HS-27A (cell line): ENCODE measurements at places on chromosomes 11 and 22.

DNA sequence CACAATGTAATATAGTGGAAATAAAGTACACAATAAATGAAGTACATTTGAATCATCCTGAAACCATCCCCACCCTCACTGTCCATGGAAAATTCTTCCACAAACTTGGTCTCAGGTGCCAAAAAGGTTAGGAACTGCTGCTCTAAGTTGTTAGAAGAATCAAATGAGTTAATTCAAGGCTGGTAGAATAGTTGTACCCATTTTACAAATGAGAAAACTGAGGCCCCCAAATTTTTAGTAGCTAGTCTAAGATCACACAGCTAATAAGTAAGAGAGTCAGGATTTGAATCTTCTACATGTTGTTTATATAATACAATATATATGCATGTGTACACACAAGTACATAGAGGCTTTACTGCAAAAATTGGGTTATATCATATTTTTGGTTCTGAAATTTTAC is 43.1 kb downstream of the MIAT start:
- DNase-seq, result no peak

DNA sequence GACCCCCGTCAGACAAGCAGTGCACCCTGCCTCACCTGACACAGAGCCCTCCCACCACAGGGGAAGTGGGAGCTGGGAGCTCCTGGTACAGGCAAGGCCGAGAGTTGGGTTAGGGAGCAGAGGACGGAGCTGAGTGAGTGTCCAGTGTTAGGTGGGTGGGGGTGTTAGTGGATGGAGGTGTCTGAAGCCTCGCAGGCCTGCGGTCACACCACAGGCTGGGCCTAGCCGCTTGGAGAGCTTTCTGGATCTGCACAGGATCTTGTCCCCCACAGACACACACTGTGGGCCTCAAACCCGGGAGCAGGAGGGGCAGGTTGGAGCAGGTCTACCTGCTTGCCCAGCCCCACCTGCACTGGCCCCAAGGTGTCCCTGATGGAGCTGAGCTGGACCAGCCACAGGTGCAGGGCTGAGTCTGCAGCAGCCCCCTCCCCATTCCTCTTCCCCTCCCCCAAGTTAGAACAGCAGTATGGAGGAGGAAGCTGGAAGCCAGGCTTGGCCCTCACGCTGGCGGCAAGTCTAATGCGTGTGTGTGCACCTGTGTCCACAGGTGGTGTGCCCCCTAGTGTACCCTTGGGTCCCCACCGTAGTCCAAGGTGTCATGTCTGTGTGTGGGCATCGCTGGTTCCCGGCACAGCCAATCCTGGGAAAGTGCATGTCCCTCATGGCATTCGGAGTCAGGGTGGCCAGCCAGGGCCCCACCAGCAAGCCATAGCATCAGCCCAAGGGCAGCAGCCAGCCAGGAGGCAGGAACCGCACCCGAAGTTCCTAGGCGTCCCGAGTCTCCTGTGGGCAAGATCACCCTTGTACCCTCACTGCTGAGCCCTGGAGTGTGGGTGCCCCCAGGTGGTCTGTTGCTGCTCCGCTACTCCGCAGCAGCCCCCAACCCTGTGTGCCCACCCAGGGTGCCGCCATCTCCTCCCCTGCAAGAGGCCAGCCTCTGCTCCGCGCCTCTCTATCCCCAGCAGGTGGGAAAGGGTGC is 2.0 kb upstream of the GATD1 start:
- no peak for DNase-seq

DNA sequence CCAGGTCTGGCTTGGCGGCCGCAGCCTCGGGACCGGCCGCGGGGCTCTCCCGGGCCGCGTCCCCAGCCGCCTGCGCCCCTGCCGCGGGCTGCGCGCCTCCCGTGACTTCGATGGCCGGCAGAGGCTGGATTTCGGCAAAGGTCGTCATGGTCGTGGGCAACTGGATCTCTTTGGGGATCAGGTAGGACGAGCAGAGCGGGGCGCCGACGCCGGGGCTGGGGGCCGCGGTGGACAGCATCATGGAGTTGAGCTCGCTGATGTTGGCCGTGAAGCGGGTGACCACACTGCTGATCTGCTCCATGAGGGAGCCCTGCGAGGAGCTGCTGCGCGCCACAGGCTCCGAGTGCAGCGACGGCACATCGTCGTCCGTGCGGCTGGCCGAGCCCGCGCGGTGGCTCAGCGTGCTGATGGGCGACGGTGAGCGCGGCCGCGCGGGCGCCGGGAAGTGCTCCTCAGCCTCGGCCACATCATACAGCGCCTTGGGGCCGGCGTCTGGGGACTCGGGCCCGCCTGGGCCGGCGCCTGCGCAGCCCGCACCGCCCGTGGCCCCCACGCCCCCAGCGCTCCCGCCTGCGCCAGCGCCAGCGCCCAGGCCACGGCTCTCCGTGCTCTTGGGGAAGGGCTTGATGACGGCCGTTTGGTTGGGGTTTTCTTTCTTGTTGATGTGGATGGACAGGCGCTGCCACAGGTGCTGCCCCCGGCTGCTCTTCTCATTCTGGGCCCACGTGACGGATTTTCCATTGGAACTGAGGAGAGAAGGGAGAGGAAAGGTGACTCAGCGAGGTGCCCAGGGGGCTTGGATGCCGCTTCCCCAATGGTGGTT is 171.4 kb upstream of the CTSC start:
- DNase-seq, result no peak

GRCh38 chr11:117223741-117224689 is 7.9 kb downstream of the PCSK7 start:
- DNase-seq, result no peak

DNA sequence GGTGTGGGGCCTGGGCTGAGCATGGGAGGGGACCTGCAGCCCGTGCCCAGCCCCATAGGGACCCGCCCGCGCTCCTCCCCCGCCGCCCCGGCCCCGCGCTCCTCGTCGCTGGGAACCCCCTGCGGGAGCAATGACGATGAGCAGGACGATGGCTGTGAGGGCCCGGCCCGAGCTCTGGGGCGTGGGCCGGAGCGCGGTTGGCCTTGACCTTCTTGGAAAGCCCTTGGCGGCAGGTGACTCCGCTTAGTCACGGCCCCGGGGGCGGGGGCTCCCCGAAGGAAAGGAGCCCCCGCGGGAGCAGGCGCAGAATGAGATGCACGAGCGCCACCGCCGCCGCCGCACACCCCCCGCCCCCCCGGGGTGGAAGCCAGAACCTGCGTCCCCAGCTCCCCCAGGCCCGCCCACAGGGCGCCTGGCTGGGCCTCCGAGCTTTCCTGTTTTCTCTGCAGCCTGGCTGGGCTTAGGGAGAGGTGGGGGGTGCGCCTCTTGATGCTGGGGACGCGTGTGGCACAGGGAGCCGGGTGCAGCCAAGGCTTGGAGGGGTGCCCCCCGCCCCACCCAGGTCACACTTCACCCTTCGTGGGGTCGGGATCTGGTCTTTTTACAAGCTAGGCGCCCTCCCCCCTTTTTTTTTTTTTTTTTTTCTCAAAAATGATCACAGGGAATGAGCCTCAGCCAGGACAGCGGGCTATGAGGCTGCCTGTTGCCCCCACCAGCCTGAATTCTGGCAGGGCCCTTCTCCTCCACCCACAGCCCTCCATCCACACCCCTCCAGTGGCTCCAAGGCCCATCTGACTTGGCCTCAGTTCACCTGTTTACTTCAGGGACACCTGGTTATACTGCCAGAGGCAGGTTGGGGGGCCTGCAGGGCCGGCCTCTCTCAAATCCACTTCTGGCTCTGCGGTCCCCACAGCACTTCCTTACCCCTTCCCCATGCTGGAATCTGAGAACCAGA is 17.9 kb downstream of the CRELD2 start:
- peak; percentile 59 for DNase-seq

GRCh38 chr11:61955422-61956135 is 5.4 kb downstream of the BEST1 start:
- DNase-seq, result no peak

DNA sequence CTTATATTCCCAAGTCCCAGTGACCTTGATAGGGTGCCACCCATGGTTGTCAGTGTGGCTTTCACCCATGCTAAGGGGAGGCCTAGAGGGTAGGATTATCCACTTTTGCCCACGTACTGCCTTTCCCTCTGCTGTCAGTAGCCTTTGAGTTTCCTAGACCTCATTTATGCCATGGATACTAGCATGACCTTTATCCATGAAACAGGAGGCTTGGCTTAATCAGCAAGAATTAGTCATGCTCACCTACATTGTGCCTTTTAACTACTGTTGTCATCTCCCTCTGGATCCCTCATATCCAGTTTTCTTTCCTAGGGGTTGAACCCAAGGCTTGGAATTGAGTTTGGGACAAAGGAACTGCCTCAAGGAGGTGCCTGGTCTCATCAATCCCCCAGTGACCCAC is 716.7 kb downstream of the NTM start:
- DNase-seq, result no peak

DNA sequence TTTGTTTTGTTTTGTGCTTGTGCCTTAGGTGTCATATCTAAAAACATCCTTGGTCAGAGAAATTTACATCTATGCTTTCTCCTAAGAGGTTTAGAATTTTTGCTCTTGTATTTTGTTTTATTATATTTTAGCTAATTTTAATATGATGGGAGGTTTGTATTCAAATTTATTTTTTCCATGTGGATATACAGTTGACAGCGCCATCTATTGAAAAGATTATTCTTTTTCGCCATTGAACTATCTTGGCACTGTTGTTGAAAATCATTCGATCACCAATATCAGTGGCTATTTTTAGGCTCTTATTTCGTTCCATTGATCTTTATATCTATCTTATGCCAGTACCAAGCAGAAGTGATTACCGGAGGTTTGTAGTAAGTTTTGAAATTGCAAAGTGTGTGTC is 510.3 kb downstream of the BRD1 start:
- DNase-seq, result no peak

DNA sequence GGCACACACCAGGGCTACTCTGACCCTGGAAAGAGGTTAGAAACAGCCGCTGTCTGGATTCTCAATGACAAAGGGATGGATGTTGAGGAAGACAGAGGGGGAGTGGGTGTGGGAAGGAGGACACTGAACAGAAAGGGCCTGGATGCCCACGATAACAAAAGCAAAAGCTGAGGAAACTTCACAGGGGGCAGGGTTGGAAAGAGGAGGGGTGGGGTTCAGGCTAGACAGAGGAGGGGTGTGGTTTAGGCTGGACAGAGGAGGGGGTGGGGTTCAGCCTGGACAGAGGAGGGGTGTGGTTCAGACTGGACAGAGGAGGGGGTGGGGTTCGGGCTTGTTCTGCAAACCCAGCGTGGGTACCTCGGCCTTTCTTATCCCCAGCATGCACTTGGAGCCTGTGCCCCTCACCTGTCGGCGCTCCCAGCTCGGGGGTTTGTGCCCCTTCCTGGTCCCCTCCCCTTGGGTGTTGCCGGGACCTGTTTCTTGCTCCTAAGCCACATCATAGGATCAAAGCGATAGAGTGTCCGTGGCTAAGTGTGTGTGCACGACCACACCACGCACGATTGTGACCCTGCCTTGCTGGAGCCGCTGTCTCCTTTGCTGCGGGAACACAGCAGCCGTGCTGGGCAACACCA is 75.6 kb downstream of the BRD1 start:
- no peak for DNase-seq

GRCh38 chr22:43838161-43838560 is 24.2 kb downstream of the SULT4A1 start:
- no peak for DNase-seq

- no peak for DNase-seq
Observed at GRCh38 chr11:3080733-3081385, 23.6 kb upstream of the CARS1 start.

- DNase-seq, result no peak
Observed at GRCh38 chr22:41324821-41325528, 23.6 kb downstream of the ZC3H7B start.

DNA sequence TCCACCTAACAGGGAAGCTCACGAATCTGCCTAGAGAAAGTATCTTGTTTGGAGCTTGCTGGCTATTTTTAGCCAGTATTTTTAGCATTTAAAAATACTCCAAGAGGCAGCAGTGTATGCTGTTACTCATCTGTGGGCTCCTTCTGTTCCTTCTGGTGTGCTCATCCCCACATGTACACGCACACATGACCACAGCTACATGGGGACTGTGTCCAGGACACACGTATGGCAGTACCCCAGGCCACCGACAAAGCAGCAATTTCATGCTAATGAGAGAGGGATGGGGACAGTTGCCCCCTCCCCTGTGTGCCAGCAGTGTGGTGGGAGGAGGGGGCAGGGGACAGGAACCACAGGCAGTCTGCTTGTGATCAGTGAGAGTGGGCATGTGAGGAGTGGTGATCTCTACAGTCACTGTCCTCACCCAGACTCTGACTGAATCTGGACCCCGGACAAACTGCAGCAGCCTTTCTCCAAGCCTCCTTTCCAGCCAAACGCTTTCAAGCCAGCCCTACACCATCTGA is 16.4 kb downstream of the USP2 start:
- DNase-seq, result no peak

DNA sequence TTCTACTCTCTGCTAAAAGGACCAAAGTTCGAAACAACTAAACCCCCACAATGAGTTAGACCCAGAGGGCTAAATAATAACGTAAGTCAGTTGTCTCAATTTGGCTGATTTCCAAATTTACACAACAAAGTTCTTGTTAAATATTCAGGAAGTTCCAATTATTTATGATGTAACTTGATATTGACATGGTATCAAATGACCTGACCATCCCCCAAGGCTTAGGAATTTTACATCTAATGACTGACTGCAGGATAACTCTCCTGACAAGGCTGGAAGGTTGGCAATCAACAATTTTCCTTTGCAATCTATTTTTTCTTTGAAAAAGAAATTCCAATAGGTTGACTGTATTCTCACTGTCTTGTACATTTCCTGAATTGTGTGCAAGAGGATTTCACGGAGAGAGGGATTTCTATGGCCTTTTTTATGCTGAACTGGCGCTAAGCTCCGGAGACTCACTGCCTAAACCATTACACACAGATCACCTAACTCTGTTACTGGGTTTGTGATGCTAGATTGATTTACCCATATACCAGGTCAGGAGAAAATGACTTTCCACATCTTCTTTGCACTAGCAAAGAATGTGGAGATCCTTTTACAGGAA is 9.6 kb upstream of the CDON start:
- DNase-seq, result no peak

DNA sequence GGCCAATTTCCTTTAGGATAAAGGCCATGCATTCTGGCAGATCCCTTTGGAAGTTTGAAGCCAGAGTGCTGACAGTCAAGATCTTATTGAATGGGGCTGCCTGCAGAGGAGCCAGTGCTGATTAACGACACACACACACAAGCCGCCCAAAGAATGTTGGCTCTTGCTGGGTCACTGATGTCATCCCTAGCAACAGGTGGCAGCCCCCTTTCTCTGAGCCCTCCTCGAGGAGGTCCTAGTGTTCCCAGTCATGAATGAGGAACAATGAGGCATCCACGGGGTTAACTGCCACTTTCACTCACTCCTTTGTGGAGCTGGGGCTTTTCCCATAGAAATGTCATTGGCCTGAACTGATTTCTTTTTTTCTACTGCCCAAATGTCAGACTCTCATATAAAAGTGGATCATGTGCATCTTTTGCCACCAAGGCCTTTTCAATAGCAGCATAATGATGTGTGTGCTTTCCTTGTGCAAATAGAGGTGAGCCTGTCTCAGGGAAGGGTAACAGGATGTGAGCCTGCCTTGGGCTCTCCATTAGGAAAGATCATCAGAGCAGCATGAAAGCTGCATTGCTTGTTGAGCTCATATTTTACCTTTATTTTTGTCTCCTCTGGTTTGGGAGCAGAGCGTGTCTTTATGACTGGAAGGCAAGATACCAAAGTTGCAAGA is 301.8 kb upstream of the MTNR1B start:
- DNase-seq, result no peak

GRCh38 chr22:42622061-42622710 is 7.5 kb upstream of the POLDIP3 start:
- DNase-seq, result no peak

- DNase-seq, result no peak
Observed at GRCh38 chr22:20653012-20653794, 120.7 kb upstream of the SERPIND1 start.

- no peak for DNase-seq
Observed at GRCh38 chr11:10803676-10804075, 5.0 kb downstream of the EIF4G2 start.
